ENCODE measurements at places on chromosomes 3 and 15. TPM values are rescaled to one million over a fixed set of nuclear protein-coding genes. Genes with fewer than 3 reads are reported as not detected.

DNA sequence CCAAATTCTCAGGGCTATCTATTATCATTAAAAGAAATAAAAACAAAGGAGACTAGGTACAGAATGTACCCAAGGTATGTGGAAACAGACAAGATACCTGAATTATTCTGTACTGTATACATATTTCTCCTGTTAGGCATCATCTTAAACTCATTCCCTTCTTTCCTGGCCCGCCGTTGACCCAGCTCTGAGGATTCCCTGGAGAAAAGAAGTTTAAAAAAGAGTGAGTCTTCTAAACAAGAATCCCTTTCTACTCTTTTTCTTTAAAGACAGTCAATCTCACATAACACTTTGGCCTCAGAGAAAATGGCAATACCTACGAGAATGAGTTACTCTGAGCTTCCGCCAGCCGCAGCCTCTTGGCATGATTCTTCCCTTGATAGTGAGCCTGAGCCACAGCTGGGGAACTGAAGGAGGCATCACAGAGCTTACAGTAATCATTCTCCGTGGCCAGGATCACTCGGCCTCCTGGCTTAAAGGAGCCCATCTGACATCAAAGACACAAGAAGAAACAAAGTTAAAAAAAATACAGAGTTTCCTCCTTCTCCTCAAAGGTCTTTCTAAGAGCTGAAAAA, 44.2 kb downstream of the ZMAT3 start:
- peak; percentile 55 for DNase-seq

DNA sequence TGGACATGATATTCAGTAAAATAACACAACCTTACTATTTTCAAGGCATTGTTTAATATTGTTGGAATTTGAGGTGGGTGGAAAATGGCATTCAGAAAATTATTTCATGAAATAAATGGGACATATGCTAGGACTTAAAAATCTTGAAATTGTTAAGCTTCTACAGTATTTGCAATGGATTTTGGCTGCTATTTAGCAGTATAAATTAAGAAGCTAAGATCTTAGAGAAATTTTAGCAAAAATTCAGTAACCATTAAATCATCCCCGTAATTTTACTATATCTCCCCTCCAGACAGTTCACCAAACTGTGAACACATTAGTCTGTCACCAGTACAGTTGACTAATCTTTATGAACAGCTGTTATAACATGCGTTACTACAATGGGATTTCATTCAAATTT, 8.2 kb downstream of the DIPK2A start:
- no peak for DNase-seq

DNA sequence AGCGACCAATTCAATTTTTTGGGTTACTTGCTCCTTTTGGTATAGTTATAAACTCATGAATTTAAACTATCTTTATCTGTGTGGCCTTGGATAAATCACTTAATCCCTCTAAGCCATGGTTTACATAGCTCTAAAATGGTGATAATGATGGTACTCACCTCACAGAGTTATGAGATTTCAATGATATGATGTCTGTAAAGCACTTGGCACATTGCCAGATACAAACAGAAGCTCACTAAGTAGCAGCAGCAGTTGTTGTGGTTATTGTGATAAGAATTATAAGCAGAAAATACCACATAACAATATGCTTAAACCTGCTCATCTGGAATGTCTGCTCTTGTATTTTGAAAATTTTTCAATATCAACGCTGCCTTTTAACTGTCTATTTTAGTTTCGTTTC, 185.1 kb upstream of the SNTN start:
- DNase-seq = no peak

GRCh38 chr3:33887478-33887877, 89.0 kb downstream of the PDCD6IP start:
- DNase-seq = no peak

GRCh38 chr3:114427285-114428043, 133.6 kb downstream of the TIGIT start:
- DNase-seq = no peak

DNA sequence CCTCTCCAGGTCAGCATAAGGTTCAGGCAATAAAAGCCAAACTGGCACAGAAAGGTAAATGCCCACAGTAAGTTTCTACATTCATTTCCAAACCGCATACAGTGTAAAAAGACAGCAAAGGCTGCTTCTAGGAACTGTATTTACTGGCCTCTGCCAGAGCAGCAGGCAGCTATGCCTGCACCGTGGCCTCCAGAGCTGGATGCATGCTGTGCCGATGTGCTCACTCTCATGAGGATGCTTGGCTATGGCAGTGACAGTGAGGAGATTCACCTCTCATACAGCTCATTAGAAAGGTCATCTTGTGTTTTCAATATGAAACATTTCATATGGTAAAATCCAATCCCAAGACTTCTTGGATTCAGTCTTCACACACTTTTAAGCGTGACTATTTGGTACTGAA, 50.3 kb downstream of the UBP1 start:
- no peak for DNase-seq

DNA sequence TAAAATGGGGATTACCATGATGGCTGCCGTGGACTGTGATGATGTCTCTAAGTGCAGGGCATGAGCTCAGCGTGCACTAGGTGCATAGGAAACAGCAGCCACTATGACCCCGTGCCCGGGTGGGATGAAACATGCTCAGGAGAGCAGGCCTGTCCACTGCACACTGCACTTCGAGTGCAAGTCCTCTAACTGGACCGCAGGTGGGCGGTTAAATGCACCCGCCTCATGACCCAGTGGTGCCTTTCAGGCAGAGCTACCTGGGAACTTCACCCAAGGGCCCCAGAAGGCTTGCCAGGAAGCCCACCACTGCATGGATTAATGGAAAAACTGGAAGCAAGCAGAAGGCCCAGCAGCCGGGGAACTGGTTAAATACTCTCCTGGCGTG, 34.0 kb downstream of the PRKCD start:
- no peak for DNase-seq

- DNase-seq = no peak
Observed at GRCh38 chr3:174884776-174885568, 25.8 kb downstream of the NAALADL2 start.

DNA sequence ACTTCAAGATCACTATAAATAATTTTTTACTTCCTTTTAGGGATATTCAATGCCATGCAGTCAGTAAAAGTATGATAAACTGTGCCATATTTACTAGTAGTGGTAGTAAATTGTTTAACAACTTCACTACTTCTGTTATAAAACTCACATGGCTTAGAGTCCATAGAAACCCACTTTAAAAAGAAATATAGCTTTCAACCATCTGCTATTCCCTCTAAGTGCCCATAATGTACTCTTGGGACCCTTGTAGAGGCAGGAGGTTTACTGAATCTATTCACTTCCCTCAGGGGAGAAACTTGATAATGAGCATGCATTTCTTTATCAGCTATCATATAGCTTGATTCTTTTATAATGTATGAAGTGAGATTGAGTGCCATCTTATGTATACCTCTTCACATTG, 1448.4 kb upstream of the ALCAM start:
- no peak for DNase-seq

GRCh38 chr3:180974286-180974685, 15.2 kb downstream of the DNAJC19 start:
- no peak for DNase-seq

DNA sequence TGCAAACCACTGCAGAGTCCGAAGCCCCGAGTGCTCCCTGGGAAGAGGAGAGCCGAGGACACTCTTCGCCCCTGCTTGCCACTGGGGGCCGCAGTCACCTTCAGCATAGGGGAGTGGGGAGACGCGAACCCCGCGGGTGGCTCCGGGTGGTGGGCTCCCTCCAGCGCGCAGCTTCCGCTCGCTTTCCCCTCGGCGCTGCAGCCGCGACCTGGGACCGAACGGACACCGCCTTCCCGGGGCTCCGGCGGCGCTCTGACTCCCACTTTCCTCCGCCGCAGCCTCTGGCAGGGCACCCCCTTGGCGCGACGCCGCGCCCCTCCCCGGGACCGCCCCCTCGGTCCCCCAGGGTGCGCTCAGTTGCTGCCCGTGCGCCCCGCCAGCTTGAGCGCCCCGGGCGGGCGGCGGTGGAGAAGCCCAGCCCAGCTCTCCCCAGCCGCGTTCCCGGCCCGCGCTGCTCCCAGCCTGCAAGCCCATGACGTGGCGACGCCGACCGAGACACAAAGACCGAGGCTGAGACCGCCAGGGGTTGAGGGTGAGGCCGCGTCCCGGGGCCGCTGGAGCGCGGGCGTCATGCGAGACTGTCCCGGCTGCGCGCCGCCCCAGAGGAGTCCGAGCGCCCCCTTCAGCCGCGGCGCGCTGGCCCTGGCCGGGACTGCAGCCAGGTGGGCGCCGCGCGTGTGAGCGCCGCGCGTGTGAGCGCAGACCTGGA, at the start of gene MINAR1:
Gene MINAR1 (plus strand): TSS at position 701 of the 709 bp plus-strand sequence. CDS start 23,812 bp downstream, outside the sequence.
- DNase-seq = no peak

DNA sequence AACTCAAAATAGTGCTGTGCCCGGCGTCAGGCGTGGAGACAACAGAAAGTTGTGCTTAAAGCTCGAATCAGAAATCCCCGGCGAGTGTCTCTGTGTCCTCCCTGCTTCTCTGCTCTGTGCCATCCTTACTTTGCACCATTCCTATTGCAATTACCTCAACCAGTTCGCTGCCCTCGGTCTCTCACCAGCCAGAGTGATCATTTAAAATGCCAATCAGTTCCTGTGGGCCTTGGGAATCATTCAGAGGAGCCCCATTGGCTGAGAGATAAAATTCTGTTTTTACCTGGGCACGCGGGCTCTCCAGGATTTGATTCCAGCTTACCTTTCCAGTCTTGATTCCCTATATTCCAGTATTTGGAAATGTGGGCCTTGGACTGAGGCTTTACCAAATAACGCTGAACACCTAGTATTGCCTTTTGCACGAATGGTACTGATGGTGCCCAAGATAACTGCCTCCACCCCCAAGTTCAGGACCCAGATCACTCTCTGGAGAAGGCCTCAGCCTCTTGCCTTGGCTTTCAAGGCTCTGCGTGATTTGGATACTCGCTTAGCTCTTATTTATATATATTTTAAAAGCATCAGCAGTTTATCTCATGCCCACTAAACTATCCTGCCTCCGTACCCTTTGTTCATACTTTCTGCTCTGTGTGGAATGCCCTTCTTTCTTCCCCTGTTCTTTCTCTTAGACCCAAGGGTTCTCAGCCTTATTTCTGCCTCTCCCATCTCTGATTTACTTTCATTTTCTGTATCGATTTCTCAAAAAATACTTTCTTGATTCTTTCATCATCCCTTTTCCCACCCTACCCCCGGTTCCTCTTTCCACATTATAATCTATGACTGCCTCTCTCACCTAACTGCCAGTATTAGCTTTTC, 863 bp downstream of the PSMA4 start:
- DNase-seq = peak; percentile 2

DNA sequence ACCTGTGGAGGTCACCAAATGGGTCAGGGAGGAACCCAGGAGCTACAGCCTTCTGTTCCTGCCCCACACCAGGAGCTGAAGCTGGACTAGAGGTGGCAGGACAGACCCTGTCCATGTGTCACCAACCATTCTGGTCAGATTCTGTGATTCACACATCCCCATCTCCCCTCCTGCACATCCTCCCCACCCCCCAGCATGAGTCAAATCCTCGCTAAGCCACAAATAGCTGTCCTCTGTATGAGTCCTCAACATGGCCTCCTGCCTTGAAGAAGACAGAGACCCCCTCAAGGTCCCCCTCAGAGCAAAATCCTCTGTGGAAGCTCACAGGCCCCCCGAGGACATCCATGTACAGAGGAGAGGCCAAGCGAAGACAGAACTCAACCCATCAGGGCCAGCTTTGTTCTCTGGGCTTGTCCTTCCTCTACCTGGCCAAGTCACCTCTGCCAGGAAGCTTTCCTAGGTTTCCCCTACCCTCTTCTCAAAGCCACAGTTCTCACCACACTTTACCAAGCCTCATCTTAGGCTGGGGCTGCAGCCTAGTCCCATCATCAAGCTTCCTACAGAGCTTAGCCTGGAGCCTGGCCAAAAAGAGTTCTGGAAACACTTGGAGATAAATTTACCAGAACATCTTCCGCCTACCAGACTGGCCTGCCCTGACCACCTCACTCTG, 17.1 kb downstream of the CACNA2D2 start:
- no peak for DNase-seq

- DNase-seq = no peak
Observed at GRCh38 chr15:64493641-64494040, 33.3 kb downstream of the ZNF609 start.

DNA sequence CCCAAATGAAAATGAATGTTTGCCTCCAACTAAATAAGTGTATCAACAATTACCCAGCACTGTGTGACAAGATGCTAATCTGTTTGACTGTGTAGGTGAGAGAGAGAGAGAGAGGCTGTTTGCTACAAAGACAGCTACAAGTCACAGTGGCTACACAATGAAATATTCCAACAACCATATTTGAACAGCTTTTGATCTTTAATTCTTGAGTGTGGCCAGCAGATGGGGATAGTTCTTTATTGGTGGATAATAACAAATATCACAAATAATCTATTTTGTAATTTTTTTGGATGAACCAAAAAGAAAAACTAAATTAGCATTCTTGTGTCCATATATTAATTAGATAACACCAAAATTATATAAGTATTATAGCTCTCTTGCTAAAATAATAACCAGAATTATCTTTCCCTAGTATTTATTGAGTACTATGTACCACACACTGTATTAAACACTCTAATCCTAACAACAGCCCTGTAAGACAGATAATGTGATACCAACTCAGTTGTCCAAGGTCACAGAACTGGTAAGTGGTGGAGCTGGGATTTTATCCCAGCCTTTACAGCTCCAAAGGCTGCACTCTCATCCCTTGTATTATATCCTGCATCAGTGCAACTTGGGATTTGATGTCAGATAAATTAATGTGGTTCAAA, 61.9 kb upstream of the C3orf80 start:
- DNase-seq = peak; percentile 66

- DNase-seq = no peak
Observed at GRCh38 chr15:67841513-67841762, 1.6 kb upstream of the RNU6-1 start.

GRCh38 chr15:78904599-78905358, 32.1 kb downstream of the MORF4L1 start:
- no peak for DNase-seq

DNA sequence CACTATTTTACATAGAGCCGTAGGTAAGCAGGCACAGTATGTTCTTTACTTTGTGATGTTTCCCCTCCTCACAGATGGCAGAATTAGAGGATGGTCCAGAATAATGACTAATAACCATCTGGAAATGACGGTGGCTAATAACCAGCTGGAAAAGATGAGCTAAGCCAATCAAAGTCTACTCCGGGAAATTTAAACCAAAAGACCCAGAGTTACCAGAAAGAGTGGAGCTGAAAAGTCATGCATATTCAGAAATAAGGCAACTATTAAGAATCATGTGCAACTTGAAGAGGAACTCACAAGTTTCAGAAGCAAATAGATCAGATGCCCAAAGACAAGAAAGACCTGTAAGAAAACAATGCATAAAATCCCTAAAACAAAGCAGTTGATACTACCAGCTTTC, 33.6 kb downstream of the DMXL2 start:
- DNase-seq = no peak

GRCh38 chr3:60919296-60919695, 332.0 kb downstream of the FHIT start:
- DNase-seq = no peak

RPL39L gene
- total RNA-seq = 4.8 TPM

CGNL1 gene
- under 0.01 TPM for total RNA-seq

DNASE1L3 gene
- total RNA-seq = 0.54 TPM

LINGO1 gene
- total RNA-seq = under 0.01 TPM

KLF15 gene
- total RNA-seq = under 0.01 TPM

PXYLP1 gene
- total RNA-seq = 3.0 TPM

P2RY14 gene
- total RNA-seq = 1.1 TPM

DISP2 gene
- 0.54 TPM for total RNA-seq

CCK gene
- total RNA-seq = not detected
